ENCODE measurements at places on chromosomes 11 and 22. TPM values are rescaled to one million over a fixed set of nuclear protein-coding genes. Genes with fewer than 3 reads are reported as not detected.

The TTLL1 gene
- 18.8 TPM for polyA plus RNA-seq

The HBB gene
- polyA plus RNA-seq = not detected

The OVOL1 gene
- polyA plus RNA-seq = not detected

The OR51B4 gene
- not detected for polyA plus RNA-seq

The TIGD3 gene
- polyA plus RNA-seq = not detected

DNA sequence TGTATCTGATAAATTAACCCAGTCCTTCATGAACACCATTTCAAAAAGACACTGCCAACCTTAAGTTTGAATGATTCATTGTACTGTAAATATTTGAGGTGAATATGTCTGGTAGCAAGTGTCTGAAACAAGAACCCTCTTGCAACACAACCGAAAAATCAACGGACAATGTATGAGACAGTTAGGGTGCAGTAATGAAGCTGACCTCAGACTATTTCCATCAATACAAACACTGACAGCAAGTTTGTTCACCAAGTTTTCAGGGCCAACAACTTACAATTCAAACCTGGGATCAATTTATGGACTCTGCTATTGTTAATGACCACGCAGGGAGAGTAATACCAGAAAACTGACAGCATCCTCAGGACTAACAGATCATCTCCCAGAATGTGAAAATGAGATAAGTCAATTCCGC lies 126.3 kb downstream of the CADM1 start:
- DNase-seq = no peak

DNA sequence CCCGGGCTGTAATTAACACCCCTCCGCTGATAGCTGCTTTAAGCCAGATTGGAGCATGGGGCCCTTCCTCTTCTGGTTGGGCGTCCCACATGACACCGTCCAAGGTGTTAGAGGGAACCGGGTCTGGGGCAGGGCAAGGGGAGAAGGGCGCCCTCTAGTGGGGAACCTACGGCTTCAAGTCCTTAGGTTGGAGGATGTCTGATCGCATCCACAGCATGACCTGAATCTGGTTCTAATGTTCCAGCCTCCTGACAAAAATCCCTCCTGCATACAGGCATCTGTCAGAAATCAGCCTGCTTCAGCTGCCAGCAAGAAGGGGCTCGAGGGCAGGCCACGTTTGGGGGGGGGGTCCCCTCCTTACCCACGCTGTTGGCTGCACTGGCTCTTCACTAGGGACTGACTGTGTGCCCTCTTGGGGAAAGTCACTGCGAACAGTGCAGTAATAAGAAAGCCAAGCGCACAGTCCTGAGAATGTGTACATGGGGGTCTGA lies 94.2 kb upstream of the TBCEL start:
- peak; percentile 59 for DNase-seq

- peak; percentile 39 for DNase-seq
Measured at GRCh38 chr11:122253589-122254231, 137.7 kb upstream of the BLID start.

GRCh38 chr22:48709453-48709852 lies 1118.2 kb downstream of the BRD1 start:
- DNase-seq = no peak

GRCh38 chr11:34988294-34989255 lies 72.2 kb downstream of the PDHX start:
- DNase-seq = peak; percentile 54

- DNase-seq = no peak
Measured at GRCh38 chr11:11808992-11809615, 32.7 kb upstream of the USP47 start.

GRCh38 chr11:77474684-77475060 lies 778 bp upstream of the PAK1 start:
- no peak for DNase-seq
